ENCODE measurements at places on chromosomes 16 and 17.

GRCh38 chr16:67649494-67649931, 4.6 kb downstream of the CARMIL2 start:
- DNase-seq, result no peak

- DNase-seq, result peak; percentile 59
These were observed 1.7 kb downstream of the HEXIM1 start for GRCh38 chr17:45149669-45150664.

GRCh38 chr17:75514919-75515495, 330 bp downstream of the CASKIN2 start:
- DNase-seq, result no peak

DNA sequence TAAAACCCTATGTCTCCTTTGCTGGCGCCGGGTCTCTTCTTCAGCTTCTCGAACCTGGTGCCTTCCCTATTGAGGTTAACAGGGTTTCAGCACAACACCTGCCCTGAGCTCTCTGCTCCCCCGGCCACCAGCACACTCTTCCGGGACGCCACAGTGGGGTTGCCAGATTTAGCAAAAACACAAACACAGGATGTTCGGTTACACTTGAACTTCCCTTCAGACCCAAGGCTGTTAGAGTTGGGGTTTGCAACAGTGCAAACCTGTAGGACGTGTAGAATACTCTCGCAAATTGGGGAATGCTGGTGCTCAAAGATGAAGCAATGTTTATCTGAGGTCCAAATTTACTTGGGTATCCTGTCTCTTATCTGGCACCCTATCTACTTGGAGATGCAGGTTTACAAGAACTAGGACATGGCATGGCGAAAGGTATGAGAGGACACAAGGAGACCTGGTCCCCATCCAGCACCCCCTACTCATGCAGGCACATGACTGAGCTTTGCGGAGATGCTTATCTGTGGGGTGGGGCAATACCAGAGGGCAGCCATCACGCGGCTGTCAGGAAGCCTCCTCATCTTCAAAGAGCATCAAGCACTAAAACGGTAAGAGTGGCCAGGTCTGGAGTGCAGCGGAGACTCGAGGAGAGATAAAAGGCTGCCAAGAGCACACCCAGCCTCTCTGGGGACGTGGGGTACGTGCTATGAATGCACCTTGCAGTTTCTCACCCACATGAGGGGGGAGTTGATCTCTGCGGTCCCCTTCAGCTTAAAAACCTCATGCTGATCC, 52.8 kb downstream of the SDK2 start:
- peak; percentile 15 for DNase-seq
